ENCODE measurements at places on chromosomes 6 and 20.

DNA sequence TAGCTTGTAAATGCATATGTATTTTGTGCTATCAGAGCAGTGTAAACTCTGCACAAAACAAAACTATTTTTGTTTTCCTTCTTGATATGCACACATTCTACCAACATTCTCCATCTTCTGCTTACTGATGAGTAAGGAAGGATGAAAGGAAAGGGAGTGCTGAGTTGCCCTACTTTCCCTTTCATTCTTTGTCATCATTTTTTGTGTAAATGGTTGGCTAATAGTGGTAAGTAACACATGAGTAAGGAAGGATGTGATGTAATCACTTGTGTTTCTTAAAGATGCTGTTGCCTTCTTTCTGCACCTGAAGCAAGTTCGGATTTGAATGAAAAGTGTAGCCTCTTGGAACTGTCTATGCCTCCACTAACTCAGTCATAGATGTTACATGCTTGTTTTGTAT is 4.6 kb upstream of the REV3L start:
- no peak for DNase-seq

DNA sequence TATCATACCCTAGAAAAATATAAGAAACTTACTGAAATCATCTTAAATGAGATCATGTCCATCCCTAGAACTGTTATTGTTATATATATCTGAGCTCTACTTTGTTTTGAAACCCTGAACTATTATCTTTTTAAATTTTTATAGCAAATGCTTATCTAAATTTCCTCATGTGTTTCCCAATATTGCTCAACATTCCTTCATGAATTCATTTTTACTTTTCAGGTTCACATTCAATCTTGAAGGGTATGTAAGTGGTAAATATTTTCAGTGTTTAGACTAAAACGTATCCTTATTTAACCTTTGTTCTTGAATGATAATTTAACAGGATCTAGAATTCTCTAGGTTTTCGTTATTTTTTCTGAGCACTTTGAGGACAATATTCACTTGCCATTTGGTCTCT is 23.9 kb downstream of the PDE7B start:
- no peak for DNase-seq

- DNase-seq: no peak
These were observed 374.2 kb upstream of the FLRT3 start for GRCh38 chr20:14711652-14712051.

DNA sequence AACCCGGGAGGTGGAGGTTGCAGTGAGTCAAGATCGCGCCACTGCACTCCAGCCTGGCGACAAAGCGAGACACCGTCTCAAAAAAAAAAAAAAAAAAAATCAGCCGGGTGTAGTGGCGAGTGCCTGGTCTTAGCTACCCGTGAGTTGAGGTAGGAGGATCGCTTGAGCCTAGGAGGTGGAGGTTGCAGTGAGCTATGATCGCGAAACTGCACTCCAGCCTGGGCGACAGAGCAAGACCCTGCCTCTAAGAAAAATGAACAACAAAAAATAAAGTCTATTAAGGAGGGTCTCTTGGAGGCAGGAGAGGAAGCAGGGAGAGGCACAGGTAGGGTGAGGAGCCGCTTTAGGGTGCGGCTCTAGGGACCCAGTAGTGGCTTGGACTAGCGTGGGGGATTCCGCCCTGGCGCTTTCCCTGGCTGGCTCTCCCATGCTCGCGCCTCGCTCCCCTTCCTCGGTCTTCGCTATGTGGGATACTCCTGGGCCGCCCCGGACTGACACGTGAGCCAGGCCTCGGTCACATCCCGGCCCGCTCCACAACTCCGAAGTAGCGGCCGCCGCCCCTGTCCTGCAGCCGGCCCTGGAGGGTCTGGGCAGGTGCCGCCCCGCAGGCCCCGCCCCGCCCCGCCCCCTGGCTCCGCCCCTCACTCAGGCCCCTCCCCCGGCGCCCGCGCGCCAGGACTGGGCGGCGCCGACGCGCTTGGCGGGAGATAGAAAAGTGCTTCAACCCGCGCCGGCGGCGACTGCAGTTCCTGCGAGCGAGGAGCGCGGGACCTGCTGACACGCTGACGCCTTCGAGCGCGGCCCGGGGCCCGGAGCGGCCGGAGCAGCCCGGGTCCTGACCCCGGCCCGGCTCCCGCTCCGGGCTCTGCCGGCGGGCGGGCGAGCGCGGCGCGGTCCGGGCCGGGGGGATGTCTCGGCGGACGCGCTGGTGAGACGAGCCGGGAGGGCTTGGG is at the start of gene MYBL2:
Gene MYBL2, plus strand, starts transcription at position 739 of the 953 bp plus-strand sequence. Its CDS starts 170 bp downstream, at position 909.
- peak; percentile 62 for DNase-seq

- DNase-seq: no peak
These were observed 35.8 kb upstream of the ANKRD60 start for GRCh38 chr20:58264271-58264670.

GRCh38 chr6:169168302-169168630 is 85.4 kb downstream of the THBS2 start:
- DNase-seq: no peak

DNA sequence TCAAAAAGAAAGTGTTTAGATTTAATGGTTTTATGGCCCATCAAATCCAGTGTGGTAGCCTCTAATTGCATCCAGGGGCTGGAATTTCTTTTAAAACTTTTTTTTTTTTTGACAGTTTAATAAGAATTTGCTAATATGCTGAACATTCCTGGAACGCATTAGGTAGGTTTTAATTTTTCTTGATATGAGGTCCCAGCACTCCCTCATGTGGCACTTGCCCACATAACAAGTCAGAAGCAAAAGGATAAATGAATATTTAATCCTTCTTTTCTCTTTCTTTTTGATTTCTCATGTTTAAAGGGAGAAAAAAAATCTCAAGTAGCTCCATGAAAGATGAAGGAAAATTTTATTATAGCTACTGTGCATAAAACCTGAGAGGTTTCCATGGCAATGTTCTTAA is 13.5 kb downstream of the HAO1 start:
- DNase-seq: no peak

- DNase-seq: no peak
These were observed 613.7 kb upstream of the FLRT3 start for GRCh38 chr20:14951105-14951504.

- DNase-seq: no peak
These were observed 3.2 kb upstream of the RWDD1 start for GRCh38 chr6:116568111-116568510.

DNA sequence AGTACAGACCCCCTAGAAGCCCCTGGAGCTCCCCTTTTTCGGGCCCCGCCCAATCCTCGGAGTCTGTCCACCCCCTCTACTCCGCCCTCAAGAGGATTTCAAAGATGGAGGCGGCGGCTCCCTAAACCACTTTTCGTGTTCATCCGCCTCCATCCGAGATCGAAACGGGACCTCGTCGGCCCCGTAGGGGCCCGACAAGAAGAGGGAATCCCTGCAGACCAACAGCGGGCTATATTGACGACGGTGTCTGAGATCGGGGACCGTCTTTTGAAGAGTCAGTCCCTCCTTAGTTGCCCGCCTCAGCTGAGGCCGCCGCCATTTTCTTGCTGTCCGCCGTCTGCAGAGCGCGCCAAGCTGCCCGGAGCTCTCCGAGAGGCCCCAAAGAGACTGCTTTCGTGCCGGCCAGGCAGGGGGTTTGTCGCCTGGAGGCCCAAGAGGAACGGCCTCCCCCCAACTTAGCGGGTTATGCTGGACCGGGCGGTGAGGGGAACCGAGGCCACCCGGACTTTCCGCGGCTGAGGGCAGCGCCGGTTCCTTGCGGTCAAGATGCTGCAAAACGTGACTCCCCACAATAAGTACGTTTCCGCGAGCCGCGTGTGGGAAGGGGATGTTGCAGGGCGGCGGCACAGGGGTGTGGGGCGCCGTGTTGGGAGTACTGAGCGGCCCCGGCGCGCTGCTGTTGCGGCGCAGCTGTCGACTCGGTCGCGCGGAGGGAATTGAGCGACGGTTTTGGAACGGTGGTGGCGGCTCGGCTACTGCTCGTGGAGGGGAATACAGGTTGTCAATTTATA is 4.2 kb downstream of the BRD2 start:
- peak; percentile 63 for DNase-seq

GRCh38 chr20:24461848-24462247 is 7.6 kb upstream of the SYNDIG1 start:
- DNase-seq: no peak

GRCh38 chr6:4382362-4382853 is 247.0 kb upstream of the ECI2 start:
- no peak for DNase-seq

DNA sequence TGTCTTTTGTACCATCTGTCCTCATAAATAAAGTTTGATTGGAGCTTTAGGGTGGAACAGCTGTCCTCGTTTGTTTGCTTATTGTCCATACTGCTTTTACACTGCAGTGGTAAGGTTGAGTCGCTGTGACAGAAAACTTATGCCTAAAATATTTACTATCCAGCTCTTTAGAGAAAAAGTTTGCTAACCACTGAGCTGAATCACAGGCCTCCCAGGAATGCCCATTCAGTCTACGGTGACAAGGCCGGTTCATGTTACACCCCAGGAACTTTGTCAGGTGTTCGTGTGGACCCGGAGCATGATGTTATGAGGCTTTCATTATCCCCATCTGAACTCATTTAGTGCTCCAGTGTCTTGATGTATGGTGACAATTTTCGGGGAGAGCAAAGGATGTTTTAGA is 401.1 kb downstream of the SAMD5 start:
- no peak for DNase-seq

DNA sequence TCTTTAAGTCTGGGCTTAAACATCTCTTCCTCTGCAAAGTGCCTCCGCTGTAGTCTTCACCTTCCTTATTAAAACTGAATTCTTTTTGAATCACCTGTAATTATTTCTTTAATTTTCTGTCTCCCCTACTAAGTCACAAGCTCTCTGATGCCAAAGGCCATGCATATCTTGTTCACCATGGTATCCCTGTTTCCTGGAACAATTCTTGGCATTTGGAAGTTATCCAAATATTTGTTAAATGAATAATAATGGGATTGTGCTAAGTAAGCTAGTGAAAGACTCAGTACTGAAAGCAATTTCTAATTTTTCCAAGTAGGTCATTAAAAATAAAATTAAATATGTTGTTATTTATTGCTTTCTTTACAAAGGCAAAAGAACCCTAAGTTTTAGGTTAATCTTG is 12.2 kb downstream of the SNAP91 start:
- no peak for DNase-seq

DNA sequence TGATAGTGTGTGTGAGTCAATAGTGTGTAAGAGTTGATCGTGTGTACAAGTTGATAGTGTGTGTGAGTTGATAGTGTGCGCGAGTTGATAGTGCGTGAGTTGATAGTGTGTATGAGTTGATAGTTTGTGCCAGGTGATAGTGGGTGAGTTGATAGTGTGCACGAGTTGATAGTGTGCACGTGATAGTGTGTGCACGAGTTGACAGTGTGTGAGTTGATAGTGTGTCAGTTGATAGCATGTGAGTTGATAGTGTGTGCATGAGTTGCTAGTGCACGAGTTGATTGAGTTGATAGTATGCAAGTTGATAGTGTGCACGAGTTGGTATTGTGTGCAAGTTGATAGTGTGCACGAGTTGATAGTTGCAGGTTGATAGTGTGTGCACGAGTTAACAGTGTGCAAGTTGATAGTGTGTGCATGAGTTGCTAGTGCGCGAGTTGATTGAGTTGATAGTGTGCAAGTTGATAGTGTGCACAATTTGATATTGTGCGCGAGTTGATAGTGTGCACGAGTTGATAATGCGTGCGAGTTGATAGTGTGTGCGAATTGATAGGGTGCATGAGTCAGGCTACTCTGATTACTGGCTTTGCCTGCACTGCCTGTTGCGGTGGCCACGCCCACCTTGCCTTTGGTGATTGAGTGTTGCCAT is 35.8 kb upstream of the IYD start:
- no peak for DNase-seq

GRCh38 chr6:42197555-42198362 is 3.0 kb upstream of the GUCA1B start:
- DNase-seq: peak; percentile 18

DNA sequence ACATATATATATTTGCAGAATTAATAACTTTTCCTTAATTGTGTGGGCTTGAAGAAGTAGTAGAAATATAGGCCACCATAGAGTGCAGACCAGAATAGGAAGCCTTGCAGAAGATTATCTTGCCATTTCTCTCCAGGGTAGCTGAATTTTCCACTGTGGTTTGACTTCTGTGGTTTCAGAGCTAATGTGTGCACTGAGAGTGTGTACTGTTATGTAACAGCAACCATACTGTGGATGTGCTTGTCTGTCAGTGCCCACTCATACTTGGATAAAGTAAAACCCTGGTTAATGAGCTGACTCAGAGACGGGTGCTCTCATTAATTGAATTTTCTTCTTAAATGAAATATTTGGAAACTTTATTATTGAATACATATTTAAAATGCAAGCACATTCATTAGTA is 57.2 kb downstream of the CEP43 start:
- DNase-seq: peak; percentile 42

DNA sequence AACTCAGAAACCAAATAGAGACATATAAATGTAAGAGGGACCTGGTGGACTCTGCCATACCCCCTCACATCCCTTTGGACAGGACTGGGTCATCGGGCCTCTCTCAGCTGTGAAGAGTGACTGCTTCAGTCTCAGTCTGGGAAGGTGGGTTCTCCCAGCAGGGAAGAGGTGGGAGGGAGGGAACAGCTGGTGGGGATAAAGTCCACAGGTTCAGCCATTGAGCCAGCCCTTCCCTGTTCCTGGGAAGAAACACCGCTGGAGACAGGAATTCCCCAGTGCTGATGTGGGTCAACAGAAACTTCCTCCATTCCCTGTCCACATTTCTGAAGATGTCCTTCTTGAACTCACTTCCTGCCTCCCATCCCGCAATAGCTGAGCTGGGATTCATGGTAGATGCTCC is 209.2 kb upstream of the PMEPA1 start:
- no peak for DNase-seq

GRCh38 chr20:20143165-20143564 is 90.8 kb downstream of the CFAP61 start:
- DNase-seq: no peak

GRCh38 chr6:139742671-139743070 is 368.2 kb upstream of the CITED2 start:
- DNase-seq: no peak

DNA sequence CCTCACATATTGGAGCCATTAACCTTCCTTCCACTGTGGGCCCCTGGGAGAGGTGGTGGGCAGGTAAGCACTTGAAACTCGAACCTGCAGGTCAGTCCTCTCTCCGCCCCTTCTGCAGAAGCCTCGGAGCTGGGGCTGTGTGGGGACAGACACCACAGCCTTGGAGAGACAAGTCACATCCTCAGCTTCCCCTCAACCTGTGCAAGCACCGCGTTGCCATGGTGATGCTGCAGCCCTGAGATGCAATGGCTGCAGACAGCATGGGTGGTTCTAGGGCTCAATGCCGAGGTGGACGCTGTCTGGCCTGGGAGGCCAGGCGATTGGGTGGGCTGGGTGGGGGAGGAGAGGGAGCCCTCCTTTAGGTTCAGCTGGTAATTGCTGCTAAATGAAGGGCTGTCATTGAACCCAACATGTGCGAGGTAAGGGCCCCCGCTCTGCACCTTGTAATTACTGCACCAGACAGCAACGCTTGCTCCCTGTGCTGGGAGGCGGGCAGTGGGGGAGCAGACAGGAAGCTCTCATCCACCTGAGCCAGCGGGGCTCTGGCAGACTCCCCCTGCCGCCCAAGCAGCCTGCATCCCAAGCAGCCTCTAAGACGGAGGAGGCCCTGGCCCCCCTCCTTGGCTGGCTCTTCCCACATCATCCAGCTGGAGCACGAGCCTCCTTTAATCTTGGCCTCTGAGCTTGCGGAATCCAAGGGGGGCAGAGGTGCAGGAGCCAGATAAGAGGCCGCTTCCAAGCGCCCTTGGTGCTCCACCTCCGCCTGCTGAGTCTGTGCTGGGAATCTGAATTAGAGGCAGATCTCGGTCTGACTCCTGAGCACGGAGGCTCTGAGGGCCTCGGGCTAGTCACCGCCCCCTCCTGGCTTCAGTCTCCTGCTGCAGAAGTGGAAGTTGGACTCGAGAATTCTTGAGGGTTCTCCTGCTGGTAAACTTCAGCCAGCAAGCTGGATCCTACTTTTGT is 39.8 kb upstream of the CDH22 start:
- no peak for DNase-seq

- no peak for DNase-seq
These were observed 14.9 kb upstream of the ZFAND3 start for GRCh38 chr6:37804586-37804985.
